Hindlimb muscle (tissue), 1 donor: ENCODE measurements at places on chromosomes 7 and 10.

DNA sequence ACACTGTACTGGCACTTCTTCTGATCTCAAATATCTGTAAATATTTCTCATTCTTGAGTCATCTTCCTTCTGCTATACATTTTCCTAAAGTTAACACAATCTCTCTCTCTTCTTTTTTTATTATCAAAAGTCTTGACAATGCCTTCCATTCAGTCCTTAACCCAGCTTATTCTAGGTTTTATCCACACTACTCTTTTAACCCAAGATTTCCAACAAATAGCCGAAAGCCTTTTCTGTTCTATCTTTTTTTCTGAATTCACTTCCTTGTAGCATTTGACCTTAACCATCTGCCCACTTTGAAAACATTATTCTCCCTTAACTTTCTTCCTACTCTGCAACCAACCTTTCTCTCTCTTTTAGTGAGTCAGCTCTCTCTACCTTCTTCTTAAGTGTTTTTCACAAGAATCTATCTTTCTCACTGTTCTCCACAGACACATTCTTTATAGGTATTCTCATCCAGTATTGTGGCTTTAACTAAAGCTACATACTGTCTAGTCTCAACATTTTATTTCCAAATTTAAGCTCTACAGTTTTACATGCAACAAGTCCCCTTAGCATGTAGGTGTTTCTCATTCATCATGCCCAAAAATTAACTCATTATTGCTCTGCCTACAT is 915.6 kb downstream of the KCNMA1 start:
- DNase-seq = no peak

- DNase-seq = no peak
Measured at GRCh38 chr10:85429126-85429525, 937.5 kb downstream of the GRID1 start.

DNA sequence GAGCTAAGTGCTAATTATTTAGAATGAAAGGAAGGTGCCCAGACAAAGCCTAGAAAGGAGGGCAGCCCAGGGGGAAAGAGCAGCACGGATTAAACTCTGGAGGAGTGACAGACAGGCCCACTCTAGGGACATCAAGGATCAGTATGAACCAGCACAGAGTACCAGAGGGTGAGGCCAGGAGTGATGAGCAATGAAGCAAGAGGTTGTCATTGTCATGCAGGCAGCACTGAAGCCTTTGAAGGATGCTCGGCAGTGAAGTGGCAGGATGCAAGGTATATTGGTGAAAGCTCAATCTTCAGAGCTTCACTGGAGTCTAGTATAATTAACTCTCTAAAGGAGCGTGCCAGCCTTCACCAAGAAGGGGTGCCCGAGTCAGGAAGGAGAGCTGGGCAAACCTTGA is 112.0 kb upstream of the INHBA start:
- DNase-seq = no peak

- DNase-seq = no peak
Measured at GRCh38 chr10:84660450-84661159, 332.2 kb downstream of the CCSER2 start.

DNA sequence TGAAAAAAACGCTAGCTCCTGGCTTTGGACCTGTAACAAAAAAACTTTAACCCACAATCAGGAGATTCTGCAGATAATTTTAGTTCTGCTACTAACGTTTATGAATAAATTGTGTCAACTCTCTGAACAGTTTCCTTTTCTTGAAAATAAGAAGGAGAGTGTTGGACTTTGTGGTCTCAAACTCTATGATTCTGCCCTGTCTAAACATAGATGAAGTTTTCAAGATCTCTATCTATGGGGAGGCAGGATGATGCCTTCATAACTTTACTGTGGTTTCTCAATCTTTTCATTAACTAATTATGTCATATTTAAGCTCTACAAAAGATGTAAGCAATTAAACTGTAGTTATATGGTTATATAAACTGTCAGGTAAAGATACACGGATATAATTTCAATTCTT is 162.0 kb downstream of the REEP3 start:
- DNase-seq = no peak

DNA sequence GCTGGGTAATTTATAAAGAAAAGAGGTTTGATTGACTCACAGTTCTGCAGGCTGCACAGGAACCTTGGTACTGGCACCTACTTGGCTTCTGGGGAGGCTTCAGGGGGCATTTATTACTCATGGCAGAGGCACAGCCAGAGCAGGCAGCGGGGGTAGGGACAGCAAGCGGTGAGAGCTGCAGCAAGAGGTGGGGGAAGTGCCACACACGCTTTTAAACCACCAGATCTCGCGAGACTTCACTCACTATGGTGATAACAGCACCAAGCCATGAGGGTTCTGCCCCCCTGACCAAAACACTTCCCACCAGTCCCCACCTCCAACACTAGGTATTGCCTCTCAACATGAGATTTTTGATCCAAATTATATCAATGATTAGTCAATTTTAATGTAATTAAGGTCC is 24.1 kb upstream of the MAT1A start:
- no peak for DNase-seq

DNA sequence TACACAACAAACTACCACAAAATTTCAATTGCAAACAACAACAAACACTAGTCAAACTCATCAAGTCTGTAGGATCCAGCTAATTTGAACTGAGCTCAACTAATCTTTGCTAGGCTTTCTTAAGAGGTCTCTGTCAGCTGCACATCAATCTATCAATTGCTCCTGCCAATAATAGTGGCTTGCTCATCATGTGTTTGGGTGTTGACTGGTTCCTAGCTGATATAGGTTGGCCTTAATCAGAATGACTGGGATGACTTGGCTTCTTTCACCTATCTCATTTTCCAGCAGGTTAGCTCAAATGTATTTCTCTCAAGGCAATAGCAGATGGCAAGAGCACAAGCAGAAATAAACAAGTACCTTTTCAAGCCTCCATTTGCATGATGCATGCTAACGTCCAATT is 370.3 kb upstream of the NFE2L3 start:
- DNase-seq = no peak

- DNase-seq = no peak
Measured at GRCh38 chr10:61628875-61629513, 33.7 kb upstream of the CABCOCO1 start.

DNA sequence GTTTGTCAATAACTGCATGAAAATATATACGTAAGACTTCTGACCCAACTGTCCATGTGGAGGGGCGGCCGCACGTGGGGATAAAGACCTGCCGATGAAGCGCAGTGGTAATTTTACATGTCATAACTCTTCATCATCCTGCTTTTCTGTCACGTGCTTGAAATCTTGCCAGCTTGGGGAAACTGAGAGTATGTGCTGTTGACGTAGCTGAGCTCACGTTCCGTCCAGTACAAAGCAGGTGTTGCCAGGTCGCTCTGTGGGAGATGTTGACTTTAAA is 105.1 kb downstream of the INPP5A start:
- no peak for DNase-seq

- DNase-seq = no peak
Measured at GRCh38 chr10:131694781-131695495, 205.9 kb upstream of the PPP2R2D start.

GRCh38 chr7:122311050-122311700 is 6.6 kb upstream of the FEZF1 start:
- no peak for DNase-seq

DNA sequence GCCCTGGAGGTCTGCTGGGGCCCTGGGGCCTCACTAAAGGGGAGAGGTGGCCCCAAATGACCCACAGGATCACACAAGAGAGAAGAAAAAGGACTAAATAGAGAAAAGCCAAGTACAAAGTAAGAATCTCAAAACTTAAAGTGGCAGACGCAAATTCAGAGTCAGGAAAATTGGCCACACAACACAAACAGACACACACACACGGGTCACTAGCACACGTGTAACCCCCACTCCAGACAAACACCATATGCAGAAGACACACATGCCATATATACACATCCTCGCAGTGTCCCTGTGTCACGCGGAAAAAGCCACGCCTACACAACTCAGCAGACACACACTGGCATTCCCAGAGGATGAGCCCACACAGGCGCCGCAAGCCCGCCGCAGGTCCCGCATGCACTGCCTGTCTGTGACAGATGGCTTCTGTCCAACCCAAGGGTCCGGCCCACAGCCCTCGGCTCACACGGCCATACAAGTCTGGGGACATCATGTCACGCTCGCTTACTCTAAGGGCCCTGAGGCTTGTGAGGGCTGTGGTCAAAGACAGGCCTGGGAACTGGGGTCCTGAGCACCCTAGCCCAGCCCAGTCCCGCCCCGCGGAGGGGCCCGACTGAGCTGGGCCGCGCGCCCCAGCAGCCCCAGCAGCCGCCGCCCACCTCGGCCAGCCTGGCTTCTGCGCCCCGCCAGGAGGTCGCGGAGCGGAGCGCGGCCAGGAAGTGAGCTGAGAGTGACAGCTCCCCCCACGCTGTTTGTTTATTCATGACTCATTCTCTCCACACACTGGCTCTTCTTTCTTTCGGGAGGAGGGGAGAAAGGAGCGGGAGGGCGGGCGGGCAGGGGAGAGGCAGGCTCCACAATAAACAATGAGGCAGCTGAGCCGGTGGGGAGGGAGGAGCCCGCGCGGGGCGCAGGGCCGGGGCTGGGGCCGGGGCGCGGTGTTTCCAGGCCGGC is 95.5 kb upstream of the ZMIZ1 start:
- peak; percentile 90 for DNase-seq

DNA sequence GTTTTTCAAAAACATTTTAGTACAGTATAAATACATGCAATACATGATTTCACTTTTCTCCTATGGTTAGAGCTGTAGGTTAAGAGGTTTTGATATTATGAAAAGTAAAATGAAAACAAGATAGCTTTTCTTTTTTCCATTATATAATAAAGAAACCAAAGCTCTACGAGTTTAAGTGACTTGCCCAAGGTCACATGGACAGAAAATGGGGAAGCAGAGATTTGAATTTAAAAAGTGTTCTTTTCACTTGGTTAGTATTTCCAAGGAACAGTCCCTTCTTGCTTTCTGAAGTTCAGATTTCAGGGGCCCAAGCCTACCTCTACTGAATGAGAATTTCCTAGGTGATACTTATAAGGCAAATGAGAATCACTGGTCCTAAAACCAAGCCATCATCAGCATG is 13.2 kb upstream of the MAP3K8 start:
- no peak for DNase-seq

DNA sequence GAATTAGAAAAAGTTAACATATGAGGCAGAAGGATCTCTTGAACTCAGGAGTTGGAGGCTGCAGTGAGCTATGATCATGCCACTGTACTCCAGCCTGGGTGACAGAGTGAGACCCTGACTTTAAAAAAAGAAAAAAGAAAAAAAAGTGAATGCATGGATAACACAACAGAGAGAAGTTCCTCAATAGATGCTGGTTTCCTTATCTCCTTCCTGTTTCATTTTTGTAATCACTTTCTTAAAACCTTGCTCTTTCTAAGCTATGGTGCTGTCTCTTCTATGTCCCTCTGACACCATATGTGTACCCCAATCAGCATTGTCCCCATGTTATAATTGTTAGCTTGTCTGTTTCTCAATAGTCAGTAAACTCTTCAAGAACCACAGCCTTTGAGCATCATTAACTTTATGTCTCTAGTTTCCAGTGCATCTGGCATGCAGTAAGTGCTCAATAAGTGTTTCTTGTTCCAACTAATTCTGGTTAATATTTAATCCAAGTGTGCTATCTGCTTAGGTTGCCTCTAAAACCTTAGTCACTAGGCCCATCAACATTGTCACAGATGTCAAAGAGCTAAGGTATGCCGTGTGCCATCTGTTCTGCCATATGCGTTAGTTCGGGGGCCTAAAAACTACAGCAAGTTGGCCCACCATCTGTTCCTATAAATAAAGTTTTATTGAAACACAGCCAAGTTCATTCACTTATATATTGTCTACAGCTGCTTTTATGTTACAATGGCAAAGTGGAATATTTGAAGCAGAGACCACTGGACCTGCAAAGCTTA is 36.2 kb downstream of the MPP7 start:
- DNase-seq = no peak

- DNase-seq = peak; percentile 43
Measured at GRCh38 chr7:129188892-129189660, 643 bp downstream of the SMO start.

GRCh38 chr10:112851588-112852211 is 98.3 kb upstream of the TCF7L2 start:
- no peak for DNase-seq

GRCh38 chr7:42392826-42393225 is 155.8 kb upstream of the GLI3 start:
- no peak for DNase-seq

- DNase-seq = no peak
Measured at GRCh38 chr10:113411456-113411855, 141.4 kb upstream of the HABP2 start.

DNA sequence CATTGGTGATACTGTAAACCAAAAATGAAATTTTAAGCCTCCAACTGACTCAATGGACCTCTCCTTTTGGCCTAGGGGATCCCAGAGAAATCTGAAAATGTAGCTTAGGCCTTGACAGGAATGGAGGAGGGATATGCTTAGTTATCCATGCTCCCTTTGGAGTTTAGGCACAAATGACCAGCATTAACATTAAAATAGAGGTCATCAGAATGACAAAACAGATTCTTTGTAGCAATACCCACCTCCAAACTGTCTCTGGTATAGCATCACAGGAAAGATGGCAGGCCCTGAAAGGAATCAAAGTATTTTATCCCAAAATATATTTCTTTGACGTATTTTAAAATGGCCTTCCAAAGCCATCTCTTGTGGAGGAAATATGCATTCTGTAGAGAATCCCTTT is 39.1 kb upstream of the LRRN3 start:
- no peak for DNase-seq
